ENCODE measurements at places on chromosomes 6 and 20.
A peak's percentile ranks its signal among the peaks of the same experiment; 100 is the strongest.

DNA sequence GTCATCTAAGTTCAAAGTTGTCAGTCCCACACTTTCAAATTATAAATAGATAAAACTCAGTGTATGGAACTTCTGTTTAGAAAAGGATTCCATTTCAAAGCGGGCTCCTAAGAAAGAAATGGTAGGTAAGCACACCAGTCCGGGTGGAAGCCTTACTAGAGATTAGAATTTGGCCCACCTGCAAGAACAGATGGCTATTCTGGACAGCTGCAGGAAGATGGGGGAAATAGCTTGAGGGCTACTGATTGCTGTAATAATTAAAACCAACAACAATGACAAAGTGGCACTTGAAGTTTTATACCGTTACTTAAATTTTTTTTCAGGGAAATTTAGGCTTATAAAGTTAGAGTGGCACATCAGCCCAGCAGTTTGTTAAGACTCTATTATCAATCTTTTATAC, 83.3 kb downstream of the HIVEP2 start:
- DNase-seq: no peak

- no peak for DNase-seq
These were observed 238.1 kb downstream of the RNGTT start for GRCh38 chr6:88725111-88725975.

DNA sequence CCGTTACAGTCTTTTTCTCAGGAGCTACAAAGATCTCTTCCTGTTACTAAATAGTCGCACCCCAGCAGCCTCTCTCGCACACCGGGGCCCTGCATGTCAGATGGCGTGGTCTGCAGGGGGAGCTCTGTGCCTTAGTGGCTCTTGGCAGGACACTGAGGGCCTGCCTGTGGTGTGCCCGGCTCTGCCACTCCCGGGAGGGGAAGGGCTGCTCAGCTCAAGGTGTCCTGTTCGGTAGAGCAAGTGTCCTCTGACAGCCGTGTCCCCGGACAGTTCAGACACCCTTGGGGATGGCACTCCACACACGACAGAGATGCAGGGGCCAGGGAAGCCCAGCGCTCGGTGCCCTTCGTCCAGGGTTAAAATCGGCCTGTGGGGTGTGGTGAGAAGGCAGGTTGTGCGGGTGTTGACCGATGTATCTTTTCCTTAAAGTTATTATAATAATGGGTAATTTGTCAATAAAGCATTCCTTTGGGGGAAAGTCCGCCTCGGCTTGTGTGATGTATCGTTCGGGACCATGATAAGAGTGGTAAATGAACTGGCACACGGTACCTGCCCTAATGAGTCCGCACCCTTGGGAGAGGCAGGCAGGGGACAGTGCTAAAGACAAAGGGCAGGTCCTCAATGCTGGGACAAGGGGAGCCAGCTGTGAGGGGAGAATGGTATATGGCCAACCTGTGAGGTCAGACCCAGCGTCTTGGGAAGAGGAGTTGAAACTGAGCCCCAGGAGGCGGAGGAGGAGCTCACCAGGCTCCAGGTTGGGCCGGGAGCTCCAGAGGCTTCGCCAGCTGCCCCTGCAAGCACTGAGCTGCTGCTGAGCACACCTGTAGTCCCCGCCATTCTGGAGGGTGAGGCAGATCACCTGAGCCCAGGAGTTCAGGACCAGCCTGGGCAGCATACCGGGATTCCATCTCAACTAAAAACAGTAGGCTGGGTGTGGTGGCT, 3.6 kb upstream of the DNAJC5 start:
- DNase-seq: no peak

DNA sequence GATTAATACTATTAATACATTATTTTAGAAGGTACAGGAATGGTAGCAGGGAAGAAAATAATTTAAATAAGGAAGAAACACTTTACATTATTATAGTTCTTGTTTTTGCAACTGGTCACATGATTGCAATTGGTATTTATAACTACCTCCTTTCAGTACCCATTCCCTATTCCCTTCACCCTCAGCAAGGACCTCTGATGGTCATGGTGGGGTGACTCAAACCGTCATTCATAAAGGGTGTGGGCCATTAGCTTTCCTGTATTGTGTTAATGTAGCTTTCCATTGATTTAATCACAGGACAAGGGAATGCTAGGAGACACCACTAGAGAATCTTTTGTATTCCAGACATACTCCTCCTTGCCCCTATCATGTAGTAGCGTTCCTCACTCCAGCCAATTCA, 47.2 kb upstream of the TMEM244 start:
- DNase-seq: no peak

- no peak for DNase-seq
These were observed 8.7 kb upstream of the FANCE start for GRCh38 chr6:35443341-35444030.

GRCh38 chr6:7523922-7524321, 17.5 kb upstream of the DSP start:
- DNase-seq: no peak

- DNase-seq: no peak
These were observed 33.2 kb downstream of the BEND6 start for GRCh38 chr6:56988145-56988544.

- peak; percentile 20 for DNase-seq
These were observed 26.0 kb downstream of the MAS1 start for GRCh38 chr6:159916752-159917151.

- DNase-seq: no peak
These were observed 5.3 kb upstream of the UBE2V1 start for GRCh38 chr20:50118203-50118602.

GRCh38 chr6:46090115-46091079, 39.4 kb upstream of the ENPP4 start:
- no peak for DNase-seq

DNA sequence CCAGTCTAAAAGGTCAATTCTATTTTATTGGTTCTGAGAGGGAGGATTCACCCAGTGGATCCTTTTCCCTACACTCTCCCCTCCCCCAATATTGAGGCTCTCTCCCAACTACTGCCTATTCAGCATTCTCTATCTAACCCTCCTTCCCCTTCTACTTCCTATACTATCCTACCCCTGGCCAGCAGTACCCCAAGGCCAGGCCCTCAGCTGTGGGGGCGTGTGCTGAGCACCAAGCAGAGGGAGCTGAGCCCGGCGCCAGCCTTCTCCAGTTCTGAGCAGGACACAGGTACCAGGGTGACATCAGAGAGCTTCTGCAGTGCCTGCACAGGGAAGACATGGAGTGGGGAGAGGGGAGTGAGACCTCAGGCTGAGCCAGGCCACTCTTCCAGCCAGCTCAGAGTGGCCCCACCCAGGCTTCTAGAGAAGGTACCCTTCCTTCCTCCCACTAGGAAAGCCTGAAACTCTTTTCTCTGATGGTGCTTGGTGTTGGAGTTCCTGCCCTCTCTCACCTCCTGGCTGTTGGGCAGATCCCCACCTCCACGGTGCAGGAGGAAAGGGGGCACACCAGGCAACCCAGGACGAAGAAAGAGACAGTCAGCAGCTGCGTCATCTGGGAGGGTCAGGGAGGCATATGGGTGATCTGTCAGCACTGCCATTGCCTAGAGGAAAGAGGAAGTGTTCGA, 1.9 kb downstream of the DDAH2 start:
- no peak for DNase-seq

DNA sequence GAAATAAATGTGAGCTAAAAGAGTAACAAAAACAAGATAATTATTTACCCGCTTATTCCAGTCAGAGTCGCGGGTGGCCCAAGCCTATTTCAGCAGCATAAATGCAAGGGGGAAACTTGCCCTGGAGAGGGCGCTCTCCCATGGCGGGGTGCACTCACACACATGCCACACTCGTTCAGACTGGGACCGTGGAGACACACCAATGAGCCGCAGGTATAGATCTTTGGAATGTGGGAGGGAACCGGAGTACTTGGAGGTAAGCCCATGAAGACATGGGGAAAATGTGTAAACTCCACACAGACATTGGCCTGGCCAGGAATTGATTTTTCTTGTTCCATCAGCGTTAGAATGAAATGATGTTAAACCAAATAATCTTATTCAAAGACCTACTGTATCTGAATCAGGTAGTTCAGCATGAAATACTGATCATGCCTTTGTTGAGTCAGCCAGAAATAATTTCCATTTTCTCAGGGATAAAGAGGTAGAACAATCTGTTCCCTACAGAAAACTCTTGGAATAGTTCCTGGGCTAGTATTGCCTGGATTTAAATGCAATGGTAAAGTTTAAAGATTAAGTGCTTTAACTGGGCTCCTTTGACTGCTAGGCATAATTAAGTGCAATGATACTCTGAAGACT, 191.5 kb downstream of the MCHR2 start:
- no peak for DNase-seq

GRCh38 chr6:326896-327537, 34.7 kb downstream of the DUSP22 start:
- no peak for DNase-seq

DNA sequence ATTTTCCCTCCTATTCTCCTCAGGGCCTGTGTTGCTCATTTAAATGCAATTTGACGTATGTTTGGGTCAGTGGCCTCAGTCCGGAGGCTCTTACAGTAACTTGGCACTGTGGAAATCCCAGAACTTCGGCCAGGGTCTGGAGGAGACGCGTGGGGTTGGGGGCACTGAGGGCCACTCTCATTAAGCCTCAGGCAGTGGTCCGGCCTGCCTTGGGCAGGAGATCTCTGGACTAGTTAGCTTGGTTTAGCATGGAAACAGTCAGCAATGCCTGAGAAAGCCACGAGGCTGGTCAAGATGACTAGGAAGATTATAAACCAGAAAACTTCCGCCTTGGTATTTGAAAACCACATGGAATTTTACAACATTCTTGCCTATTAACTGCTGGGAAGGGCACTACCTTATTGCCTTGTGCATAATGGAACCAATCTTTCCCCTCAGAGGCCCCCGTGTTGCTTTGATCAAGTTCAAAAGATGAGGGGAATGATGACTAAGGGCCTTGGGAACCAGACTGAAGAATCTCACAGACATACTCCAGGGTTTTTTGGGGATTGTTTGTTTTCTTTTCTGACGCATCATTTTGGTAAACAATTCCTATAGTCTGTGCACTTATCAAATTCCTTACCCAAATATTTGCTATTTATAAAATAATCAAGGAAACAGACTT, 206.0 kb upstream of the PREP start:
- no peak for DNase-seq

DNA sequence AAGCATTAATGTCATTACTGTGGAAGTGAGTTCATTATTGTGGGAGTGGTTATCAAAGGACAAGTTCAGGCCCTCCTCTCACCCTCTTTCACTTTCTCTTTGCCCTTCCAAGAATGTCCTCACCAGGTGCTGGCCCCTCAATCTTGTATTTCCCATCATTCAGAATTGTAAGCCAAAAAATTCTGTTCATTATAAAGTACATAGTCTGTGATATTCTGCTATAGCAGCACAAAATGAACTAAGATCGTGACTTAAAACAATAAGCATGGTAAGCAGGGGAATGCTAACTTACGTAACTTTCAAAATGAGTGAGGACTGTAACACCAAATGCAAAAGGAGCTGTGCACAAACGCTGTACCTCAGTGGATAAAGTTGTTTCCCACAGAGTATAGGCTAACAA, 515.7 kb upstream of the BTBD3 start:
- DNase-seq: no peak

- DNase-seq: no peak
These were observed 151.1 kb downstream of the KHDC1L start for GRCh38 chr6:73074175-73074574.

- DNase-seq: no peak
These were observed 64.0 kb upstream of the CEP85L start for GRCh38 chr6:118715376-118715775.

- no peak for DNase-seq
These were observed 470.2 kb upstream of the BTBD3 start for GRCh38 chr20:11447371-11448100.

DNA sequence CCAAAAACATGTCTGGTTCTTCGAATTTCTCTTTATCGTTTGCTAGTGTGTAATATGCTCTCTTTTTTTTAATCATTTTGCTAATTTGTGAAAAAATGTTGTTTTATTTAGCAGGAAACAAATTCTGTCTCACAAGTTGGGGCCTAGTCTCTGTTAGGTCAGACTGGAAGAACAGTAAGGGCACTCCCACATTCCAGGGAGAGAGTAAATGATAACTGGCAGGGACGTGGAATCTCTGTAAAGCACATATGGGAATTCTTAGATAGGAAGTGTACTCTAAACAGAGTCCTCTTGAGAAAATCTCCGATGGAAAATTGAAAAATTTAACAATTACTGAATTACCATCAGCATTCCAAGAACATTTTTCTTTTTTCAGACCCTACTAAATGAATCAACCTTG, 16.4 kb upstream of the CCDC28A start:
- DNase-seq: no peak

GRCh38 chr6:149782337-149782736, 32.8 kb downstream of the PCMT1 start:
- DNase-seq: no peak

DNA sequence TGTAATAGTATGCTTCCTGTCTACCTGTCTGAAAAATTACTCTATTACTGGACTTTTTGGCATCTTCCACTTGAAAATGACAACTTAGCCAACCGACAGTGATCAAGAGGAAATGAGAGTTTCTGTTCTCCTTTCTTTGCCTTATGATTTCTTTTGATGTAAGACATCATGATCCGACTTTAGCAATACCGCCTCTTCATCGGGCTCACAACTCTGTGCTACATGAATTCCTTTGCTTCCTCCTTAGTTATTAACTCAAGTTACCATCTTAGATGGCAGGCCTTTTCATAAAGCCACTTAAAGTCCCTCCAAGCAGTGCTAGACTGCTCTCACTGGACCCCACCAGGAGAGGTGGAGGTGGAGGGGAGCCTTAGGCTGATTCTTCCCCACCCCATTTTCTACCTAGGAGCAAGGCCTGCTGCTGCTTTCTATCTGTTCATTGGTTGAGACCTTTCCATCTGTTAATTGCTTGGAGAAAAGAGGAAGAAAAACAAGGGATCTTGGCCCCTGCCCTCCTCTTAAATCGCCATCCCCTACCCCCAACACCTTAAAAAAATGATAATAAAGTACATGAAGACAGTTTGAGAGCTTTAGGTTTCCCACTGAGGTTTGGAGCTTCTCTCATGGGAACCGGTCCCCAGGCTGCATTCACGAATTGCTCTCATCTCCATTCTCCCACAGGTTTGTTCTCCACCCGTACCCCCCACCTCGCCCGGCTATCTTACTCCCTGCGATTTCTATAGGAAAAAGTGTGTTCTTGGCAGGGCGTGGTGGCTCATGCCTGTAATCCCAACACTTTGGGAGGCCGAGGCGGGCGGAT, 21.6 kb upstream of the MCM3 start:
- no peak for DNase-seq

GRCh38 chr6:144059139-144059538, 36.2 kb downstream of the SF3B5 start:
- DNase-seq: no peak

DNA sequence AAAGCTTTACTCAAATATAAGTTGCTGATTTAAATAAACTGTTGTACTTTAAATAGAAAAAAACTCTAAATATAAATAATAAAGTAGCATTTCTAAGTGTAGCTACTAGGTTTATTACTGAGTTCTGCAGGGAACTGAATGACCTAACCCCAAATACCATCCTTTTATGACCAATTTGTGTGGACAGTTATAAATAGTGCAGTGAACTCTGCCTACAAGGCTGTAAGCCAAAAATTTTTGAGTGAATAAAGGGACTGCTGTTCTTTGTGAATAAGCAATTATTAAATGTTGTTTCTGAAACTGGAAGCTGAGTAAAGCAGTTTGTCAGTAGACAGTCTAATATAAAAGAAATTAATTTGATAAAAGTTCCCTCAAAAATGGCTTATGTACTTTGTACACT, 90.8 kb upstream of the ELOVL5 start:
- DNase-seq: no peak

Measured in anterior cingulate cortex (tissue), 58 donors.